Left ventricle myocardium inferior (tissue), 1 donor: ENCODE measurements at places on chromosomes 13 and 19. TPM values are rescaled to one million over a fixed set of nuclear protein-coding genes. Genes with fewer than 3 reads are reported as not detected.

SULT2A1 gene
- total RNA-seq = not detected

GPR4 gene
- 5.1 TPM for total RNA-seq

C1QTNF9B gene
- 2.1 TPM for total RNA-seq

CEBPA gene
- total RNA-seq = 1.7 TPM

NCR1 gene
- 0.30 TPM for total RNA-seq

NXNL1 gene
- 0.33 TPM for total RNA-seq

RASGRP4 gene
- total RNA-seq = 1.5 TPM

PTH2 gene
- not detected for total RNA-seq

HNRNPUL1 gene
- 103 TPM for total RNA-seq

APOC4 gene
- total RNA-seq = not detected

FGF21 gene
- total RNA-seq = not detected

KLK14 gene
- 1.6 TPM for total RNA-seq

NOTCH3 gene
- 21.7 TPM for total RNA-seq

SHISA7 gene
- not detected for total RNA-seq

GRCh38 chr13:59461411-59461810 lies 702.3 kb downstream of the DIAPH3 start:
- no peak for DNase-seq

- DNase-seq = no peak
Measured at GRCh38 chr13:101309014-101309619, 107.2 kb downstream of the NALCN start.

- no peak for DNase-seq
Measured at GRCh38 chr19:12975221-12975741, 5.9 kb downstream of the DAND5 start.

GRCh38 chr19:23415561-23416191 lies 20.4 kb upstream of the ZNF91 start:
- DNase-seq = peak; percentile 46

- peak; percentile 63 for DNase-seq
Measured at GRCh38 chr19:12786141-12786870, 5.0 kb upstream of the JUNB start.

- DNase-seq = no peak
Measured at GRCh38 chr13:57346786-57347185, 179.8 kb downstream of the PRR20E start.

GRCh38 chr19:8320564-8321066 lies 560 bp downstream of the NDUFA7 start:
- no peak for DNase-seq

DNA sequence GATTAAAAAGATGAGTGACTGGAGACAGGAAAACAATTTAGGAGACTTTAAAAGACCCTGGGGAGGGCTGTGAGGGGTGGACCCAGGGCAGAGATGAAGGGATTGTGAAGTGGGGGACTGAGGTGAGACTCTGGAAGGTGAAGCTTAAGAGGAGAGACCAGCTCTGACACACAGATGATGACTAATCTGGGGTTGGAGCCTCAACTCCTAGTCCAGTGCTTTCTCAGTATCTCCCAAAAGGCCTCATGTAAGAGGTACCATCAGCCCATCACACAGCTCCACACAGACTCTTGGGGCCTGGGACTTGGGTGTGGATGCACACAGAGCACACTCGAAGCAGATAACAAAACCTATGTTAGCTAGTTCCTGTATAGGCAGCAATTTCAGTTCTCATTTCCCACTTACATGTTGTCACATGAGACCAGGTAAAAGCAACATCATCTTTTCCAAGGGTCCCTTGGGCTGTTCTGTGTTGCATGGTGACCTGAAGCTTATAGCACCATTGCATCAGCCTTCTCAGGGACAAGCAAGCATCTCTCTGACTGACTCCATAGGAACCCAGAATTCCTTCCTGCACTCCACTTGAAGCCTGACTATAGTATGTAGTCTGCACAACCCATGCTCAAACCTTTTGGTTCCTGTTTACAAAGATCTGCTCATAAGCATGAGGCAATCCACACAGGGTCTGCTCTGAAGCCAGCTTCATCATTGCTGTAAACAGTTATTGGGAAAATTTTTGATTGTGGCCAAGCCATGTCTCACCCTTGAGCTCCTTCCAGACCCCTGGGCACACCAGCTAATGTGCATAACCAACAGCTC lies 88.6 kb upstream of the MYCBP2 start:
- DNase-seq = no peak

DNA sequence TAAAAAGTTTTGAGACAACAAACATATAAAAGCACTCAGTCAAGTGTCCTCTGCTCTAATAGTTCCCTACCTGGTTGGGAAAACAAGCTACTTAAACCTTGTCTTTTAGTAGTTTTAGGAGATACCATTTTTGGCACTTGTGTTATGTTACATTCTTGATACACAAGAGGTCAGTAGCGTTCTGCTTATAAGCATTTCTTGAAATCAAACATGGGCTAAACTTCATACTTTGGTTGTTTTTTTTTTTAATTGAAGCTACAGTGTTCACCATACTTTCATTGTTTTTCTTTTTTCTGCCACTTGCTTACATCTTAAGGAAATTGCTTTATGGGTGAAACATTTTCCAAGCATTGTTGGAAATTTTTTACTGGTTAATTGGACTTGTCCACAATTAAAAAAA lies 12.9 kb downstream of the NHLRC3 start:
- no peak for DNase-seq

- DNase-seq = no peak
Measured at GRCh38 chr19:51503286-51503817, 1.8 kb upstream of the SIGLEC12 start.

DNA sequence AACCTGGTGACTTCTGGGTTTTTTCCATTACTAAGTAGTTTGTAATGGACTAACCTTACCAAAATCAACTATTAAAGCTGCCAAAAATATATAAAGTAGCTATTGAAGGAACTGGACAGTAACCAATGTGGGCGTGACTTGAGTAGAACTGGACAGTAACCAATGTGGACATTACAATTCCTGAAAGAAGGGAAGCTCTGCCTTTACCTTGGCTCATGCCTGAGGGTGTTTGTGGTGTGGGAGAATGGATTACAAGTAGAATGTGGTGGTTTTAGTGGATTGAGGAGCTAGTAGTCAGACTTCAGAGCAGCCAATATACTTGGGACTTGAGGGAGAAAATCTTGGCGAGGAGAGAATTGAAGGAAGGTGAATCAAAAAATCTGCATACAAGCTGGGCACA lies 17.5 kb downstream of the LRRC63 start:
- no peak for DNase-seq

DNA sequence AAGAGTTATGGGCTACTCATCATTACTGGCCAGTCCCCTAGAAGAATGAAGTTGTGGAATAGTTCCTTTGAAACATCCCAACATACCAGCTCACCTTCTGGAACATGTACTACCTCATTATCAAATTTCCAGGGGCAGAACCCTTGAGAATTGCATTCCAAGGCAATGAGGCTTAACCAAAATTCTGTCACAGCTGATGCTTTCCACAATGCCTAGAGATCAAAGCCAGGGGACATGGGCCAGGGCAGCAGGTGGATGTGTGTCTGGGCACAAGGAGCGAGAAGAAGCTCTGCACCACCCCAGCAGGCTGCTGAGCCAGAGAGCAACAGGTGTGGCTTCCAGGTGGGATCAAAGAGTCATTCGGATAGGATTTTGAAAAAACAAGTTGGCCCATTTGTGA lies 362.1 kb downstream of the EFNB2 start:
- DNase-seq = no peak

DNA sequence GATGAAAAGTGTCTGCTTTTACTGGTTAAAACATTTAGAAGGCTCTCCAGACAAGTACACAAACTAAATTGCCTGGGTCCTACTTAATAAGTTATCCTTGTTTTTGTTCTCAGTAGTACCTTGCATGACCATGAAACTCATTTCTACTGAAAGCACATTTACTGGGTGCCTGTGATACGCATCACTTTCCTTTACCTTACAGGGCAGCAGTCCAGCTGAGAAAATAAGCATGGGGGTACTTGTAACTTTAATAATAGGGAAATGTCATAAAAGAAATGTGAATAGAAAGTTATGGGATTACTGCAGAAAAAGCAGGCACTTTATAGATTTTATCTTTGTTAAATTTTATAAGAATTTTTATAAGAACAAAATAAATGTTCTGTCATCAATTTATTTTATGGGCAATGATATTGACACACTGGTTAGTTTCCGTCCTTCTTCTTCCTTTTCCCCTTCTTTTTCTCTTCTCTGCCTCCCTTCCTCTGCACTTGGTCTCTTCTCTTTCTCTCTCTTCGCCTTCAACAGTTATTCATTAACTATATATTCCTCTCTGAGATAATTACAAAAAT lies 107.3 kb upstream of the AKAP11 start:
- no peak for DNase-seq

GRCh38 chr13:21938168-21938567 lies 267.3 kb downstream of the FGF9 start:
- DNase-seq = no peak

DNA sequence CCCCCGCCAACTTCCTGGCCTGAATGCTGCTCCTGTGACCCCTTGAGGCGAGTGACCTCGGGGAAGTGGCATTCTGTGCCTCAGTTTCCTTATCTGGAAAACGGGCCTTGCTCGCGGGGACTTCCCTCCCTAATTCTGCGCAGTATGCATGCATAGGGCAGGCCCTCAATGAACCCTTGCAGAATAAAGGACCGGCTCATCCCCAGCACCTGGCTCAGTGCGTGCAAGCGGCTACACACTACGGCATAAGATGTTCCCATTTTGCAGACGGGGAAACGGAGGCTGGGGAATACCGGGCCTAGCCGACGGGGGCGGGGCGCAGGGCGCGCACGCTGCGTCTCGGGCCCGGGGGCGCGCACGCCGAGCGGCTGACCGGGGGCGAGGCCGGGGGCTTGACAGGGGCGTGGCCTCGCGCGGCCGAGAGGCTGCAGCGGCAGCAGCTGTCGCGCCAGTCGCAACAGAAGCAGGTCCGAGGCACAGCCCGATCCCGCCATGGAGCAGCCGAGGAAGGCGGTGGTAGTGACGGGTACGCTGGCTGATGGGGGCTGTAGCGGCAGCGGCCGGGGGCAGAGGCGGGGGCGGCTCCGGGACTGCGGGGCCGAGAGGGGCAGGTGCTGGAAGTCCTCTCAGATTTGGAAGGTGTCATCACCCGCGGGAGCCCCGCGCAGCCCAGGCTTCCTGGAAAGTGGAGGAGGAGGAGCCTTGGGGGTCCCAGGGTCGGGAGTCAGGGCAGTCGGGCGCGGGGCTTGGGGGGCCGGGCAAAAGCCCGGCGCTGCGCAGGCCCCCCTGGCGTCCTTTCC lies at the start of gene PGPEP1:
PGPEP1 (plus strand) TSS at position 409 of the 800 bp plus-strand sequence; CDS start at position 493, 84 bp downstream.
- peak; percentile 83 for DNase-seq

GRCh38 chr13:54004026-54004699 lies 975.5 kb downstream of the OLFM4 start:
- DNase-seq = no peak

DNA sequence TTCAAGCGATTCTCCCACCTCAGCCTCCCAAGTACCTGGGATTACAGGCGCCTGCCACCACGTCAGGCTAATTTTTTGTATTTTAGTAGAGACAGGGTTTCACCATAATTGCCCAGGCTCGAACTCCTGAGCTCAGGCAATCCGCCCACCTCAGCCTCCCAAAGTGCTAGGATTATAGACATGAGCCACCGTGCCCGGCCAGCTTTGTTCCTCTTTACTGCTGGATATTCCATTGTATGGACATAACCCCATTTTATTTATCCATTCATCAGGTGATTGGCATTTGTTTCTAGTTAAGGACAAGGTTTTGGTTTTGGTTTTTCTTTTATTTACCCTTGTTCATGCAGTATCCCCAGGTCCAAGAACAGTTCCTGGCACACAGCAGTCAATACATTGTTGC lies 4.1 kb upstream of the RPS9 start:
- DNase-seq = no peak

DNA sequence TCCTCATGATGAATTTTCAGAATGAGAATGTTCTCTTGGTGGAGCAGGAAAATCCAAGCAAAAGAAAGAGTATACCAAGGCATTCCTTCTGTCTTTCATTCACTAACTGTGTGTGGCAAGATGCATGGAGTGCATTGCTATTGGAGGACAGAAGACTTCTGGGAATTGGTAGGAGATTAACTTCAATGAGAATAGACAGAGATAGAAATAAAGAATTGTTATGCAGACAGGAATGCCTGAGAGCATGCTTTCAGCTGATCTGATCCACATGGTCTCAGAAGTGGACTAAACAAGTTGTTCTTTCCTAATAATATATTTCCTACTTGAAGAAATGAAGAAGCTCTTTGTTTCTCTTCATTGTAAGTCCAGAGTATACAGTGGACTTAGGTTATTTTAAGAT lies 303.6 kb downstream of the MYO16 start:
- DNase-seq = no peak

GRCh38 chr19:42548552-42548951 lies 20.3 kb upstream of the CEACAM1 start:
- no peak for DNase-seq

GRCh38 chr19:56324436-56324835 lies 9.8 kb upstream of the ZSCAN5A start:
- DNase-seq = no peak

- DNase-seq = no peak
Measured at GRCh38 chr19:58229255-58229639, 533 bp downstream of the ZNF544 start.

- DNase-seq = no peak
Measured at GRCh38 chr13:26680123-26680450, 80.5 kb downstream of the GPR12 start.

DNA sequence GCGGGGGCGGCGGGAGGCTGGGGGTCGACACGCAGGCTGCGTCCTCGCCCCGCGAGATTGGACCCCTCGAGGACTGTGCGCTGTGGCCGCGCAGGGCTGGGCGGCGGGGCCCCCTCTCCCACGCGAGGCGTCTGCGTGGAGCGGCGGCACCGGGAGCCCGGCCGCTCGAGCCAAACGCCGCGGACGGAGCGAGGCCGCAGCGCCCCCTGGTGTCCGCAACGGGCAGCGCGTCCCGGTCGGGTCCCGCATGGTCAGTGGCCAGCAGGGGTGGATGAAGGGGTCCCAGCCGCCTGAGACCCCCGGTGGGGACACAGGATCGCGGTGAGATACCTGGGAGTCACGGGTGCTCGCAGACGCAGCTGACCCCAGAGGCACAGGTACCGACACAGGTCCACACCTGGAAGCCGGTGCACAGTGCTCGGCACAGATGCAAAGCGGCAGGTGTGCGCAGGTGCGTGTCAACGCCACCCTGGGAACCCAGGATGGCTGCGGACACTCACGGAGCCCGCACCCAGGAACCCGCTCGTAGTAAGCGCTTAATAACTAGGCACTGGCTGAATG lies 2.1 kb upstream of the CIRBP start:
- peak; percentile 83 for DNase-seq

- no peak for DNase-seq
Measured at GRCh38 chr19:50024719-50025021, 502 bp downstream of the VRK3 start.

DNA sequence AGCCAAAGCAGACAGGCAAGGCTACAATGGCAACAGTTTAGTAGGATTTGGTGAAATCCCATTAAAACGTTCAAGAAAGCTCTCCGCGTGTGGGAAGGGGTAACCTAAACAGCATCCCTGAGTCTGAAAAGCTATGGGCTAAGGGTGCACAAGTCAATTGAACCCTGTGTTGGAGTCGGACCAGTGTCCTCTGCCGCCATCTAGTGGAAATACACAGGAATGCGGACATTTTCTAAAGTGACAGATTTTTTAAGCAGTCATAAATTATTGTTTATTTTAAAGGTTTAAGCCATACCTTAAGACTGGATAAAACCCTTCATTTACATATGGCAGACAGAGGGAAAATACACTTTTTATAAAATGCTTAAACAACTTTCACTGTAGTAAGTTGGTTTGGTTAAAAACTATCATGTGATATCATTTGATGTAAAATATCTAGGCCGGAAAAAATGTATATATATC lies 26.5 kb upstream of the LSM14A start:
- DNase-seq = no peak
